GM03348 (cell line): ENCODE measurements at places on chromosomes 2 and 18.

DNA sequence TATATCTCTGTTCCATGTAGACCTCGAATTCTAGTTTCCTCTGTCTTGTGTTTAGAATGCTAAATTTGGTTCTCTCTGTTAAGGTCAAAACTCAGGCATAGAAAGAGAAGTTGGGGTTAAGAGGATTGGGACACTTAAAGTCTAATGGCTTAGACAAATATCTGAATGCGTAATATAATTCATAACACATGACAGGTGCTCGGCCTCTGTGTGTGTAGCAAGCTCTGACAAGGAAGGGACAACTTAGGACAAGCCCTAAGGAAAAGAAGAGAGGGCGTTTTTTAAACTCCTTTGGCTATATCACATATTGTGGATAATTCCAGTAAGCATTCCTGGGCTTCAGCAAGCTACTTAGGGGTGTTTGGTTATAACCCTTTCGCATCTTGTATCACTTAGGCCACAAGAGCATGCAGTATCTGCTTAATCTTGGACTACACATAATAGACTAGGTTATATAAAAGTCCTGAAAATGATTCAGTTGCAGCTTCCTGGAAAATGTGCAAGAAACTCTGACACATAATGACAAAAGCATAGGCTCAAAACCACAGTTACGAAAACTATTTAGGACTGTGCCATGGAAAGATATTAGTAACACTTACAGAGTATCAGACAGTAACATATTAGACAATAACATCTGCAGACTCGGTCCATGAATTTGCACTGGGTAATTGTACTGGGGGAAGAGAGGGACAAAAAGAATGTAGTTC is 16.1 kb upstream of the CREB1 start:
- DNase-seq: peak; percentile 74

DNA sequence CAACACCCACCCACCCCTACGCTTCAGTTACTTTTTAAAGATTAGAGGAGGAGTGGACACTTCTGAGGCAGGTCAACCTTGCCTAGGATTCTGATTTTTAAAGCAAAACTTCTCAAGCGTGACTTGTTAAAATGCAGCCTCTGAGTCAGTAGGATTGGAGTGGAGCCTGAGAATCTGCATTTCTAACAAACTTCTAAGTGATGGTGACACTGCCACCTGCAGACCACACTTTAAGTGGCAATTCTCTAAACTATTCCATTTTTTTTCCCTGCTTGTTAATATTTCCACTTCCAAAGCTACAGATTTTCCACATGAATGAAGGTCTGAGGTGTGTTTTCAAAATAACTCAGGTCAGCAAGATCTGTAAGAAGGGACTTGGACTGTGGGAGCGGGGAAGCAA is 171.1 kb upstream of the CCDC150 start:
- DNase-seq: no peak

DNA sequence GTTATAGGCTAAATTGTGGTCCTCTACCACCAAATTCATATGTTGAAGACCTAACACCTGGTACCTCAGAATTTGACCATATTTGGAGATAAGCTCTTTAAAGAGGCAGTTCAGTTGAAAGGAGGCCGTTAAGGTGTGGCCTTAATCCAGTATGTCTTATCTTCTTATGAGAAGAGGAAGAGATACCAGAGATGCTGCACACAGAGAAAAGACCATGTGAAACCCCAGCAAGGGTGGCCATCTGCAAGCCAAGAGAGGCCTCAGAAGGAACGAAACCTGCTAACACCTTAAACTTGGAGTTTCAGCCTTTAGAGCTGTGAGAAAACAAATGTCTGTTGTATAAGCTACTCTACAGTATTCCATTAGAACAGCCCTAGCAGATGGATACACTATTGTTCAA is 528.1 kb upstream of the DCC start:
- DNase-seq: no peak

GRCh38 chr2:57181315-57182038 is 865.1 kb upstream of the VRK2 start:
- DNase-seq: no peak

GRCh38 chr2:215352602-215353001 is 40.7 kb downstream of the ATIC start:
- DNase-seq: no peak

DNA sequence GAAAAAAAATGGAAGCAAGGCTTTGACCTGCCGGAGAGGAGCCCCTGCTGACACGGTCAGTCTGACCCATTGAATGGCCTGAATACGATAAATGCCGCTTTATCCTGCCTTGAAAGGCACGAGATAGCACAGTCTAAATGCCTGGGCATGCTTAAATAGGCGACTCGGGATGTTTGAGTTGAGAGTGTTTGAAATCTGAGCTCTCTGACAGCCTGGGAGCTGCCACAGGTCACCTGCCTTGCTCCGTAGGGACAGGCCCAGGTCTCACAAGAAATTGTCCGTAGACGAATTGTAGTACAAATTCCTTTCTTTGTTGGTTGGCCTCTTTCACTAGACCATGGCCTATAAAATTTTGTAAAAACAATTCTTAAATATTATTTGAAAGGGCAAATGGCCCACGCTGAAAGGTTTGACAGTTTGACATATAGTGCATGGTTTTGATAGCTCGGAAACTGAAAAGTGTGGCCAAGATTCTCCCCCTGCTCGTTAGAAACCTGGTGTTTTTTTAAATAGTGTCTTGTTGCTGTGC is 72.8 kb downstream of the MEIS1 start:
- no peak for DNase-seq

GRCh38 chr2:176826984-176827668 is 385.5 kb upstream of the HNRNPA3 start:
- DNase-seq: no peak

GRCh38 chr2:232523402-232523681 is 2.6 kb upstream of the CHRND start:
- DNase-seq: no peak

DNA sequence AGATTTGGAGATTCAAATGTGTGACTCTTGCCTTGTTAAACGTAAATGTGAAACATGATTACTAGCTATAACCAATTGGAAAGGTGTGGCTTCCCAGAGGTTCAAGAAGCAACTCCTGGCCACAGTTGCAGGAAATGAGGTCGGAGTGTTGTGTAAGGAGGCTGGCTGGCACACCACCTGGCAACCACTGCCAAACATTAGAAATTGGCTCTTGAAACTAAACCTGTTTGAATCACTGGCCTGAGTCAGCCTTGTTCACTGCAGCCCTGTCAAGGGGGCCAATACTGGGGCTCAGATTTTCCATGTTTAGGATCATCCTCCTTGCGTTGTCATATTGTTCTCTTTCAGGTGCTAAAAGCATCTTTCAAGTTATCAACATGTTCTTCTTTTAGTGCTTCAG is 206.3 kb downstream of the ARL6IP6 start:
- DNase-seq: no peak

GRCh38 chr2:166343467-166343866 is 32.3 kb downstream of the SCN9A start:
- no peak for DNase-seq

DNA sequence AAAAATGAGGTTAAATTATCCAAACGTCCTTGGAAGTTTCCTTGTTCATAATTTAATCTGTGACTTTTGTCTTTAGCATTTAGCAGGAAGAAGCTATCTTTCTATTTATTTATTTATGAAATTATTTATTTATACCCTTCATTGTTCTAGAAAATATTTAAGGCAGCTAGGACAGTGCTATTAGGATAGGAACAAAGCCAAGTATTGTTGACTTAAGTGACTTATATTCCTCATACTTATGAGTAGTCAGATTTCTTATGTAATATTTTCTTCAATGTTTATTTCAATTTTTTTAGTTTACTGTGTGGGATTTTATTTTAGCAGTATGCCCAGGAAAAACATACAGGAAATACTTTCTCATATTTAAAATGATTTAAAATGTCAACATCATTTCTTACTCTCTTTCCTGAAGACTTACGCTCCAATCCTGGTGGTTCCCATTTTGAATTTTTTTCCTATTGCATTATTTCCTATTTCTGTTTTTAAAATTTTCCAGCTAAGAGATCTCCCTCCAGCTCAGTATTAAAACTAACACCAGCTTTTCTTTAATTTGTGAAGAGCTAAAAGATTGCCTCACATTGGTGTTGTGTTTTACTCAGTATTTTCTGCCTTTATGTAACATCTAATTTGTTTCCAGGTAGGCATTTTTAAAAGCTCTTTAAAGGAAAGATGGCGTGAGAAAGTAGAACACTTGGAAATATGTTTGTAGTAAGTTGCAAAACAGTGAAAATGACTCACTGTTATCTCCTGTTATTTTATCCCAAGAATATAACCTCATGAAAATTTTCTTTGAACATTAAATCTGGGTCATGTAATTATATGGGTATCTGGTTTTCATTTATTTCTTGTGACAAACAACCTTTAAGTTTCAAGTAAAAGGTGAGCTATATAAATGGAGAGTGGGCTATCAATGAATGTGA is 32.2 kb downstream of the MAPRE2 start:
- no peak for DNase-seq

GRCh38 chr2:97359861-97360584 is 229.7 kb downstream of the ANKRD36B start:
- DNase-seq: no peak

GRCh38 chr2:50607721-50608120 is 424.2 kb downstream of the NRXN1 start:
- DNase-seq: no peak

- DNase-seq: no peak
Observed at GRCh38 chr2:241948901-241949735, 79.6 kb downstream of the RTP5 start.

- DNase-seq: no peak
Observed at GRCh38 chr2:160429248-160430000, 64.2 kb downstream of the RBMS1 start.

DNA sequence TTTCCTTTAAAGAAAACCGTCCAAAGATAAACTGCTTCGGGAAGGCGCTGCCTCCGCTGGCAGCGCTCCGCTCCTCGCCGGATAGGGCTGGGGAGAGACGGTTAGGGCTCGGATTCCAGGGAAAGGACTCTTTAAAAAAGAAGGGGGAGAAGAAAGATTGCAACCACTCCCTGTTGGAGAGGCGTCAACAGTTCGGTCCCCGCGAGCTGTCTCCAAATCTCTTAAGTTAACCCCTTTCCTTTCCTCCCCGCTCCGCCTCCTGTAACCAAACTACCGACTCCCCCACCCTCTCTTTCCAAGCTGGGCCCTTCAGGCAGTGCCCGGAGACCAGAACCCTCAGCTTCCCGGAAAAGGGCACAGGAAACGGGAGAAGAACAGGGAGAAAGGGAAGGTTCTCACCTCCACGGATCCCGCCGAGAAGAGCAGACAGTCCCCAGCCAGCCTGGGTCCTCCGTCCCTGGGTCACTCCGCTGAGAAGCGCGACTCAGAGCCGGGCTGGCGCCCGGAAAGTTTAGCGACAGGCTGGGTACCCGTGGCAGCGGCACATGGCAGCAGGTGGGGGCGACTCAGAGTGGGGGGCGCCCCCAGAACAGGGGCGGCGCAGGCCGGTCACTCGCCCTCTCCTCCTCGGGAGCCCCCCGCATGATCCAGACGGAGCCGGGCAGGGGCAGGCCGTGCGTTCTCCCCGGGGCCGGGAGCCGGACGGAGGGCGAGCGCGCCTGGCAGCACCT is 675 bp downstream of the FZD5 start:
- peak; percentile 54 for DNase-seq

DNA sequence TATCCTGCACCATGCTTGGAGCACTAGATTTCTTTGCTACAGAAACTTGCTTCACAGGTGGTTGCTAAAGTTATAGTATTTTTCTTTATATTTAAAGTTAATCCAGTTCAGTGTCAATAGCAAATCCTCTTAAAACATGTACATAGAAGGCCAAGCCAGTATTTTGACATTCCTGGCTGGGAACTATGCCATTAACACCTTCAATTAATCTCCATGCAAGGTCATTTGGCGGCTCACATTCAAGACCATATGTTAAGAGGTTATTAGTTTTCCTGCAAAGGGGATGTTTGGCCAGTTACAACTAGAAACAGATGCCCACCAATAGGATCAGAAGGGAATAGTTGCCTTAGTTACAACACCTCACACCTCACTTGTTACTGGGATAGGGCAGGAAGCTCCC is 261.3 kb upstream of the MEIS1 start:
- no peak for DNase-seq

DNA sequence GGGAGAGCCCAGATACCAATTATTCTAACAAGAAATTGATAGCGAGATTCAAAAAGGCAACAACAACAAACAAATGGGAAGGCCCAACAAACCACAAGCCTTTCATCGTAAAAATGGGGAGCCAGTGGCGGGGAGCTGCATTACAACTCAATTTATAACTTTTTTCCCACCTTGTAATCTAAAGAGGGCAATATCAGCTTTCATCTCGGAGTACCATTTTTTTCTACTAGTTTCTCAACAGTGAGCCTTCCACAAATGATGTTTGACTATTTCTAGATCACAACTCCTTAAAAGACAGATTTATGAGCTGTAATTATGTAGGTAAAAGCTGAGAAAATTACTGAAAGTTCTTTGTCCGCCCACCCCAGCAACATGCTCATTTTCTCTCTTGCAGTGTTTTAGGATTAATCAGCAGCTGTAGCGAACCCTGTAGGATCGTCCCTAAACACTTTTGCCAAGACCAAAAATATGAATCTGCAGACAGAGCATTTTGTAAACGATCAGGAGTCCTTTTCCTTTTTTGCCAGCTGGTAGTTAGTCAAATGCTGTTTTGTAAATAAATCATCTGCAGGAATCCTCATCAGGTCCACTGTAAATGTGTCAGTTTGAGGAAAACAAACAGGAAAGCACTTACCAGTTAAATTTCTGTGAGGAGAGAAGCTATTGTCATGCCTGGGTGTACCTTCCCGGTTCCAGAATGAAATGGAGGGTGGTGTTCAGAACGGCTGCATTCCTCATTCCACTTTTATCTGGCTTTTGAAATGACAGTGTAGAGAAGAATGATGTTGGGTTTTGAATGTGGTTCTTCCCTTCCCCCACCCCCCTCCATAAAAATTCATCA is 53.2 kb downstream of the EEF1B2 start:
- peak; percentile 79 for DNase-seq

- DNase-seq: peak; percentile 78
Observed at GRCh38 chr2:63792530-63792929, 49.2 kb upstream of the UGP2 start.

GRCh38 chr2:18546567-18546966 is 13.9 kb downstream of the RDH14 start:
- DNase-seq: no peak

DNA sequence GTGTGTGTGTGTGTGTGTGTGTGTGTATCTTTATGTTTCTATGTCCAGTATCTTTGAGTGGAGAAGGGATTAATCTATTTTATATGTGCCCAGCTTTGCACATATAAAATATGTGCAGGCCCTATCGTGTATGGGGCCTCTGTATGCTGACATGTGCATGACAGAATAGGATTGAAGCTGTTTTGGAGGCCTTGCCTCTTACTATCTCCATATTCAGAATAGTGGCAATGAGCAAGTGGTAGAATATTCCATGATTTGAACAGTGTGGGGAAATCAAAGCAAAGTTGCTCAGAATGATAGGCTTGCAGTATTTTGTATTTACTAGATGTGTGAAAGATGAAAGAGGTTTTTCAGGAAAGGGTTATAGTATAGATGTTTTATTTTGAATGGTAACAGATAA is 480.8 kb downstream of the XIRP2 start:
- DNase-seq: no peak

- DNase-seq: no peak
Observed at GRCh38 chr2:60512641-60513040, 40.8 kb downstream of the BCL11A start.
